ENCODE measurements at places on chromosomes 6 and 20.

GRCh38 chr6:15528870-15529269 is 134.0 kb downstream of the DTNBP1 start:
- H3K4me3 ChIP-seq, result no peak overlapping the region
- no peak for DNase-seq
- H3K36me3 ChIP-seq, result peaks cover 21% of the 10 kb centered on the region
- no peaks in the 10 kb centered on the region for H3K4me1 ChIP-seq

GRCh38 chr20:6886065-6886729 is 118.7 kb downstream of the BMP2 start:
- H3K4me3 ChIP-seq, result no peak overlapping the region
- H3K27ac ChIP-seq, result no peak overlapping the region
- DNase-seq, result no peak
- H3K27me3 ChIP-seq, result no peaks in the 10 kb centered on the region

DNA sequence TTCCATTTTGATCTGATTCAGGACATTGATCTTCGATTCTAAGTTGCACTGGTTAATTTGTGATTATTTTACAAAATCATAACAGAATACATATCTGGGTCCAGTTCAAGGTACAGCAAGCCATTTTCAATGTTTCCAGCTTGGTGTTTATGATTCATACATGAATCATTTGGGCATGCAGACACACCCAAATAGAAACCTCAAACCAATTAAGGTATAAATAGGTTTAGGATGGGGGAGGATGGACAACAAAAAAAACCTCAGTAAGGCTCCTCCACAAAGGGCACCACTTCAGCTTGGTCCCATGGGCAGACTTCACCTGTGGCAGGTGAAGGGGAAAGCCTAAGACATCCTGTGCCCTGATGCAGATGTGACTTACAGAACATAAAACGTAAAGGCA is 192.7 kb downstream of the KHDC1L start:
- H3K27me3 ChIP-seq, result no peaks in the 10 kb centered on the region
- no peak overlapping the region for H3K27ac ChIP-seq
- DNase-seq, result no peak
- H3K36me3 ChIP-seq, result no peaks in the 10 kb centered on the region
- H3K4me1 ChIP-seq, result no peaks in the 10 kb centered on the region

- H3K27ac ChIP-seq, result no peak overlapping the region
- H3K27me3 ChIP-seq, result no peaks in the 10 kb centered on the region
- H3K4me3 ChIP-seq, result no peak overlapping the region
- no peaks in the 10 kb centered on the region for H3K4me1 ChIP-seq
These were observed 93.6 kb downstream of the SNAP91 start for GRCh38 chr6:83615025-83615999.

All from neuronal stem cell (in vitro differentiated cells).